Heart left ventricle (tissue), 16 donors: ENCODE measurements at places on chromosomes 3 and 15.

GRCh38 chr3:63986831-63987230, 36.5 kb downstream of the PSMD6 start:
- DNase-seq, result no peak

DNA sequence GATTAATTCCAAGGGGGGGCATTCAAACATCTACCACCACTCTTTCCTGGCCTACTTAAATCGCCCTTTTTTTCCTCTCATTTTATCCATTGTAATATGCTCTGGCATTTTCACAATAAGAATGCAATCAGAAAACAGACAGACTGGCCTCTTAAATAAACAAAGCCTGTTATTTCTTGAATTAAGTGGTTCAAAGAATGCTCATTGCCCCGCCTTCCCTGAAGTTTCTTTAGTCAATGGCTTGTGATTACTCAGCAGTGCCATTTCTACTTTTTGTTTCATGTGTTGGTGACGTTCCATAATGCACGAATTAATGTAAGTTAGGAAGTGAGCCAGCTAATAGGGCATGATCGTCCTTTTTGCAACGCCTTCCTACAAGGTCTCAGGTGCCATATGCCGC, 68.0 kb downstream of the FBN1 start:
- DNase-seq, result no peak

DNA sequence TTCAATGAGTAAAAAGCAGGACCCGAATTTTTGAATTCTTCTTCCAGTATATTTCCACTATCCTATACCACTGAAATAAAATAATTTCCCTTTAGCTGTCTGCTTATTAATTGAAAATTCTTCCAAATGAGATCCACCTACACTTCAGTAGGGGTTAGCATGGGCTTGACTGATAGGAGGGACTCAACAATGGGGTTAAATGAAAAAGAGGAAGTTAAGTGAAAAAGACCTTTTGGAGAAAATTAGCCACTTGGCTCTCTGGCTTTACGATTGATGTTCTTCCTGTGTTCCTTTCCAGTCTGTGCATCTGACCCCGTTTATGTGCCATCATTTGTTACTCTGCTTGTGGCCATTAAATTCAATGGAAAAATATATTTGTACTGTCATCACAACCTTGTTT, 54.0 kb upstream of the GCNT3 start:
- DNase-seq, result no peak

- no peak for DNase-seq
These were observed 779.6 kb upstream of the ARPP21 start for GRCh38 chr3:34859746-34860145.

DNA sequence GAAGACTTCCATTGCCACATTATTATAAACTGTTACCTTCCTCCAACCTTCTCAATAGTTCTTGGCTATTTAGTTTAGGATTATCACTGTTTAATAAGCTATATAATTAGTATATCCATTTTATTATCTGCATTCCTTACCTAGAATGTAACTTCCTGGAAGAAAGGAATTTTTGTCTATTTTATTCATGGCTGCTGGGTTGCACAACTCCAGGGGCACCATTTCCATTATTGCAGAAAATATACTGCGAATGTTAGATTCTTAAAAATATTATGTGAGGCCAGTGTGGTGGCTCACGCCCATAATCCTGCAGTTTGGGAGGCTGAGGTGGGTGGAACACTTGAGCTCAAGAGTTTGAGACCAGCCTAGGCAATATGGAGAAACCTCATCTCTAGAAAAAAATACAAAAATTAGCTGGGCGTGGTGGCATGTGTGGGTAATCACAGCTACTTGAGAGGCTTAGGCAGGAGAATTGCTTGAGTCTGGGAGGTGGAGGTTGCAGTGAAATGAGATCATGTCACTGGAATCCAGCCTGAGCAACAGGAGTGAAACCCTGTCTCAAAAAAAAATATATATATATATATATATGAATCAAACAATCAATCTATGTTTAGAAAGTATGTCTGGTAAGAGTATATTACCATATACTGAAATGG, 19.9 kb downstream of the CLDN1 start:
- no peak for DNase-seq

DNA sequence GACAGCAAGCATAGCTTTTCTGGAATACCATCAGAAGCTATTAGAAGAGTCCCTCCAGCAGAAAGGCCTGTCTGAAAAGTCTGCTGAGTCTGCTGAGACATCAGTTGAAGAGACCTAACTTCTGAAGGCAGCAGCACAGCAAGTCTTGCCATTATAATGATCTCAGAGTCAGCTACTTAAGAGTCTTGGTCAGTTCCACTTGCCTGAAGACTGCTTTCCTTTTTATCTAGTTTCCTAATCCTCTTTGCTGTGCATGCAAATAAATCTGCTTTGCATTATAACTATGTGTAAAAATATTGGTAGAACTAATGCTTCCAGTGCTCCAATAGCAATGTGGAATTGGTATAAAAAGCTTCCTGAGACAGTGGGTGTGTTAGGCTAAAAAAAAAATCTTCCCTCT, 34.9 kb upstream of the CPOX start:
- DNase-seq, result no peak

- no peak for DNase-seq
These were observed 168.1 kb upstream of the MBNL1 start for GRCh38 chr3:152100491-152101132.

- DNase-seq, result no peak
These were observed 54.5 kb downstream of the CPN2 start for GRCh38 chr3:194296454-194297263.

DNA sequence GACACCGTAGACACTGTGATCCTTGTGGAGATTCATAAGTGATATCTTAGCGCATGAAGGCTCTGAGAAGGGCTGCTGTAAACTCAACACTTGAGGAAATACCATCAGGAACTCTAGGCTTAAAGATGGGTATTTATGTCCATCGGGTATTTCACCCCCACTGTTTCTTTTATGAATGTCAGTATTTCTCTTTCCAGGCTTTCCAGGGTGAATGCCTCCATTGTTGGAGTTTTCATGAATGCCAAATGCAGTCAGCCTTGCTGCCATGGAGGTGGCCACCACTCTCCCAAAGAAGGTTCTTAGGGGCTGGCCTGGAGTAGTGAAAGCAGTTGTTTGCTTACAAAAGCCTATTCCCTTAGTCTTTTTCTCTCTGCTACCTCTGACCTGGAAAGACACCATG, 259.2 kb downstream of the SLCO3A1 start:
- DNase-seq, result no peak

- no peak for DNase-seq
These were observed 1.4 kb downstream of the CIDEC start for GRCh38 chr3:9878700-9879099.

- DNase-seq, result no peak
These were observed 54.7 kb downstream of the QTRT2 start for GRCh38 chr3:114111060-114111770.

DNA sequence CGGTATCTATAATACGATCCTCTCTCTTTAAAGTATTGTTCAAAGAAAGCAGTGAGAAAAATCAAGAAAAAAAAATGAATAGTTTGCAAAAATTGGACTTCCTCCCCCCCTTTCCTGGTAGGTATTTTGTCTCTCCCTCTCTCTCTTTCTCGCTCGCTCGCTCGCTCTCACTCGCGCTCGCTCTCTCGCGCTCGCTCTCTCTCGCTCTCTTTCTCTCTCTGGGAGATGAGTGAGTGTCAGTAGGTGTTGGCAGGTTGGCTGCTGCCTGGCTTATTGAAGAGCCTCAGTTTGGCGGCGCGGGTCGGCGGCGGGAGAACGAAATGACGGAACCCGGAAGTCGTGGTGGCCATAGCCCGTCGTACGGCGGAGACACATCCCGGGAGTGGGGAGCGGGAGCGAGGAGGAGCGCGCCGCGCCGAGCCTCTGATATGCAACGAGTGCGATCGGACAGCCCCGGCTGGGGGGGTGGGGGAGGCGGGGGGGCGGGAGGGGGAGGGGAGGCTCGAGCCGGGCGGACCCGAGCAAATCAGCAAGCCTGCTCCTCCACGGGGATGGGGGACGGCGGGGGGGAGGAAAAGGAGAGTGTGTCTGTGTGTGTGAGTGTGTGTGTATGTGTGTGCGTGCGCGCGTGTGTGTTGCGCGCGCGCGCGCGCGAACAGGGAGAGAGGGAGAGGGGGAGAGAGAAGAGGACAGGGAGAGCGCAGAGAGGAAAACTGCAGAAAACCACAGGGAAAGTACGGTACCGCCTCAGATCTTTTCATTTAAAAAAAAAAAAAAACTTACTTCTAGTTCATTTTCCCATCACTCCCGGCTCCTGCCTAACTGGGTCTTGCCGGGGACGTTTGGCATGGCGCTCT, at the start of gene MEIS2:
MEIS2 (minus strand) TSS at position 441 of the 857 bp plus-strand sequence. CDS start 1,083 bp downstream, outside the sequence.
- peak; percentile 90 for DNase-seq

DNA sequence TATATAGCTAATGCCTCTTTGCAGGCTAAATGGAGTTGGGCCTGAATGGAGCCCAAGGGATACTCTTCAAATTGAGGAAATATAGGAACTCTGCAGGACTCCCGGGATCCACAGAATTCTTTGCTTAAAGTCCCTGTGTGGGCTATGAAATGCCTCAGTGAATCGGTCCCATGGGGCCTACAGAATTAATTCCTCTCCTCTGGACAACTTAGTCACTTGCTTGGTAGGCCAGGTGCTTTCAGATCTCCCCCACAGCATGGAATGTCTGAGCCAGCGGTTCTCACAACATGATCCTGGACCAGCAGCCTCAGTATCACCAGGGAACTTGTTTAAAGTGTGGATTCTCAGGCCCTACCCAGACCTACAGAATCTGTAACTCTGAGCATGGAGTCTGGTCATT, 15.1 kb upstream of the PRICKLE2 start:
- no peak for DNase-seq

GRCh38 chr3:27079427-27080257, 289.5 kb downstream of the NEK10 start:
- DNase-seq, result no peak

GRCh38 chr15:85786781-85787114, 8.0 kb downstream of the KLHL25 start:
- DNase-seq, result no peak

DNA sequence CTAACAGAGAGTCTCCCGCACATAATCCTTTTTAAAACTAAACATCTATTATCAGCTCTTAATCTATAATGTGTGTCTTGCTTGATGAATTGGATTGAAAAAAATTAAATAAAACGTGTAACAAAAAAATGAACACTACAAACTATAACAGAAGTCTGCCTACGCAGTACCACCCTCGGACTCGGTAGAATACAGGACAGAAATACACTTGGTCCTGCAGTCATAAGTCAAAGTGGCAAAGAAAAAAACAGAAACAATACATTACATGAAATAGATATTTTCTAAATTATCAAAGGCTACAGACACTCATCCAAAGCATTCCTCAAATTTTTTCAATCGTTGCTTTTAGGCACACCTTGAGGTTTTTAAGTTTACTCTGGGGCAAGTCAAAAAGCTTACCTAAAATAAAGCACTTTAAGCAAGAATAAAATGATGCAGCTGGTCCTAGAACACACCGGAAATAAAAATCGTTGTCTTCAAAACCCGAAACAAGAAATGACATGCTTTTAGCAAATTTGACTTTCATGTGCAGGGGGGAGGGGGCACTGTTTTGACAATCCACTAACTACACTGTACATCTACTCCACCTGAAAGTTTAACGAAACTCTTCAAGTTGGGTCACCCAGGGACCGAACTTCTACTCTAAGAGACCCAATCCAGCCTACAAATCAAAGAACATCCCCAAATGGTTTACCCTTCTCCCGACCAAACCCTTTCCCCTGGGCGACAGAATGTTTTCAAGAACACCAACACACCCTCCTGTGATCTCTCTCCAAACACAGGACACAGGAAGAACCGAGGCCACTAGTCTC, 1.3 kb downstream of the ADAM10 start:
- no peak for DNase-seq

DNA sequence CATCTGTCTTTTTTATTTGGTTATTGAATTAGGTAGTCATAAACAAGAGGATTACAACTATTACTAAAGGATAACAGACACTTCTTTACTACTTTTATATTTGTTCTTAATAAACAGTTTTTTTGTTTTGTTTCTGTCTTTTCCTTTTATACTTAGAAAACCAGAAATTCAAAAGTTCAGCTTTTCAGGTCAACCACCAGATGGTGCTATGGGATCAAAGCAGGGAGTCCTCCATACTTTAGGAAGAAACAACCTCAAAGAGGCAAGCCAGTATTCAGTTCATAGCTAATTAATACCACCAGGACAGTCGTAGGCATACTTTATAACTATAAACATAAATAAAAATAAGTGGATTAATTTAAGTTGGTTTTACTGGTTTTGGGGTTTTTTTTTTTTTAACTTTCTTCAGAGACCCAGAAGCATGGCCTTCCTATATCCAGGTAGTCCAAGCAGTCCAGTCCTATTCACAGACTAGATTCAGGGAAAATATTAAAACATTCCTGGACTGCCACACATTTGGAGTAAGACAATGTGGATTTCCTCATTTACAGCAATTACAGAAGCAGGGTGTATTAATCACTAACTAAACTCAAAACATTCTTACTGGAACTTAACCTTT, 16.0 kb upstream of the EID1 start:
- no peak for DNase-seq

DNA sequence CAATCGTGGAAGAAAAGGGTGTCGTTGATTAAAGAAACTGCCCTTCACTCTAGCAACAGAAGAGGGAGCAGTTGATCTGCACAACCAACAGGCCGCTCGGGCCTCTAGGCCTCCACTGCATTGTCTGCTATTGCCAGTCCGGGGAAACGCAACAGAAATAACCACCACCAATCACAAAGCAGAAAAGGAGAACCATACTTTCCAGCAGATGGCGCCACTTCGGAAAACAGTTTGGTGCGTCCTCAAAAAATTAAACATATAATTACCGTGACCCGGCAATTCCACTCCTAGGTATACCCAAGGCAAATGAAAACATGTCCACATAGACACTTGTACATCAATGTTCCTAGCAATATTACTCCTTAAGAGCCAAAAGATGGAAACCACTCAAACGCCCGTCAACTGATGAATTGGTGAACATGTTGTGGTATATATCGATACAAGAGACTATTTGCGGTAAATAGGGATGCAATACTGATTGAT, 154.1 kb downstream of the TJP1 start:
- DNase-seq, result peak; percentile 55

DNA sequence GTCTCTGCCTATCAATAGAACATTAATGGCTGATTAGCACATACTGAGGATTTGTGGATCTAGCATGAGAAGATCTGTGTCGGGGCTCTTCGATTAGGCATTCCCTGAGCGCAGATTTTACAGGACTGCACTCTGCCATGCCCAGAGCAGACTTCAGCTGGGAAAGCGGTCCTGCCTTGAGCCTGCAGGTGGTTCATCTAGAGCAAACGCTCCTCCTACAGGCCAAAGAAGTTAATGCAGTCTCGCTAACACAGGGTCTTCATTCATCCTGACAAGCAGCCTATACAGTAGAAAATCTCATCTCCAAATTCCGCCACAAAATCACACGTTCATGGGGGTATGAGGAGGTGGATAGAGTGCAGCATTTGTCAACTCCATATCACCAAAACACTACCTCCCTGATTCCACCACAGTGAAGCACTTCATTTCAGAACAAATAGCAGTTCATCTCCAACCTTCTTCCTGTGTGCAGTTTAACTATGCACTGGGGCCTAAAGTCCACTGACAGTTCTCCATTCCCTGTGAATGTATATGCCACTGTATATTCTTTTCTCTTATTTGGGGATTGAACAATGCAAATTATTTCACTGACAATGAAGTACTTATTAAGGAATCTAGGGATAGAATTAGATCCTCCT, 405.8 kb downstream of the IGSF11 start:
- no peak for DNase-seq

GRCh38 chr3:186178412-186178811, 69.5 kb upstream of the ETV5 start:
- DNase-seq, result no peak
